ENCODE measurements at places on chromosomes 3 and 15.

GRCh38 chr15:47586653-47587224 is 130.6 kb upstream of the SEMA6D start:
- DNase-seq = peak; percentile 37

DNA sequence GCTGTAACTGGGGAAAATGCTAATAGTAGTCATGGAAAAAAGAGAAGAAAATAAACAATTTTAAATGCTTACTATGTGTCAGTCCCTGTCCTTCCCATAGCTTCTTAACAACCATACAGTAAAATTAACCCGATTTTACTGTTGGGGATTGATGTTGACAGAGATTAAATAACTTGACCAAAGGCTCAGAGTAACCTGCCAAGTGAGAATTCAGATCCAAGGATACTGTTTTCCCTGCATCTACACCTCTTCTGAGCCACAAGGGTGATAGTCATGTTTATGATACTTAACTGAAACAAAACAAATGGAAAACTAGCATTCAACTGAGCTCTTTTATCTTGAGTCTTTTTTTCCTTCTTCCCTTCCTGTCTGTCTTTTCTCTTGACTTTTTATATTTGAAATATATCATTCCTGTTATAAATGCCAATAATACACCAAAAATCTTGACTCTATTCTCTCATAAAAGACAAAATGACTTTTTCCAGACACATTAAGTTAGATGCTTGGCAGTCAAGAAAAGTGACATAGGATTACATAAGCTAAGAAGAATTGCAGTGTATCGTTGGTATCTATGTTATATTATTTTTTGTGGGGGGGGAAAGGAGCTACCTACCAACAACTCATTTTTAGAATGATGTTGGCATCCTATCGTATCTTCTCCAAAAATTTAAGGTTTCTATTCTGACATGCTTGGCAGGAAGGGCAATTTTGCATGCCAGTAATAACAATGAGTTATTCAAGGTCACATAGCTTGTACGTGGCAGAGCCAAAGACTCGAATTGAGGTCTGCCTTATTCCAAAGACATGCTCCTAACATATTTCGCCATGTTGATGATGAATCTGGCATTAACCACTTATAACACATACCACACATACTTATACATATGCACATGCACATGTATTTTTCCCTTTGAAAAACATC is 306.6 kb upstream of the KCNH8 start:
- no peak for DNase-seq

DNA sequence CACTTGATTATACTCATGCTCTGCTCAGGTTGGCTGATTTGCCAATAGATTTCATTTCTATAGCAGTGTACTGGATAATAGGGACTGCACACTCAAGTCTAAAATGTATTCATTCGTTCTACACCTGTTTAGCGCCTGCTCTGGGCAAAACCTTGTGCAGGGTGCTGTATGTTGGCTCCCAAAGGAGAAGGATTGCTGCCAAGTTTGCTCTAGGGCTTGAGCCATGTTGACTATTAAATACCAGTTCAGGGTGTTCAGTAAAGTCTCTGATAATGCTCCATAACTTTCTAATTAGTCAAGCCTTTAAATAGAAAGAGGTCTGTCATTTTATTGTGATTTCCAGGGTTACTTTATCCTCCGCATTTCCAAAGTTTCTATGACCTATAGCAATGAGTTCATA is 470.2 kb downstream of the MAGI1 start:
- no peak for DNase-seq

- no peak for DNase-seq
These were observed 15.5 kb downstream of the TATDN2 start for GRCh38 chr3:10263646-10264363.

GRCh38 chr3:8709801-8710507 is 23.6 kb upstream of the CAV3 start:
- no peak for DNase-seq

- DNase-seq = no peak
These were observed 11.8 kb downstream of the SLC12A8 start for GRCh38 chr3:125200731-125201139.

GRCh38 chr15:54605556-54605955 is 591.2 kb downstream of the RSL24D1 start:
- no peak for DNase-seq

DNA sequence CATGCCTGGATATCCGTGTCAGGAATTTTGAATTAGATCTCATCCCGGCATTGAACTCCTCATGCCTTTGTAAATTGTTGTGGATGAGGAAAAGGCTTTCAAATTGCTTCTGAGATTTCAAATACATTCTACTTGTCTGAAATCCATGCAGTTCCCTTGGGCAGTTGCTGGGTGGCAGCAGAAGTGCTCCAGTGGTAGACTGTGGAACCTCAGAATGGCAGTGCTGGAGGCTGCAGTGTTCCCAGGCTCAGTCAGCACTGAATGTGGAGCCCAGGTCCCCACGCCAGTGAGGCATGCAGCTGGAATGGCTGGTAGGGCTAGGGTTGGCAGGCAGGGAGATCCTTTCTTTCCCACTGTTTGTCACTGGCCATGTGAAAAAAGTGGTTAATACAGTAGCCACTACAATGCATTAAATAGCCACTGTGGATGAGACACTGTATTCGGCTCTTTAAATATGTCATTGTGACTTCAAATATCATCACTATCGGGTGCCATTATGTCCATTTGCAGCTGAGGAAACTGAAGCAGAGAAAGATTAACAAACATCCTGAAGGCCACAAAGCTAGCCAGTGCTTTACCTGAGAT is 98.6 kb downstream of the TPRG1 start:
- DNase-seq = no peak
